Naive thymus-derived CD8-positive, alpha-beta T cell (primary cell): ENCODE measurements at places on chromosomes 2 and 18. TPM values are rescaled to one million over a fixed set of nuclear protein-coding genes. Genes with fewer than 3 reads are reported as not detected.

GRCh38 chr2:16739778-16740581, 74.3 kb upstream of the CYRIA start:
- H3K27me3 ChIP-seq, result peaks cover 11% of the 10 kb centered on the region
- H3K4me1 ChIP-seq, result no peaks in the 10 kb centered on the region
- no peak overlapping the region for H3K4me3 ChIP-seq

GRCh38 chr2:190722061-190722759, 73.3 kb downstream of the NAB1 start:
- peaks cover 15% of the 10 kb centered on the region for H3K4me1 ChIP-seq
- DNase-seq, result no peak
- peaks cover under 1% of the 10 kb centered on the region for H3K36me3 ChIP-seq
- peaks cover 1% of the 10 kb centered on the region for H3K27me3 ChIP-seq

- no peaks in the 10 kb centered on the region for H3K36me3 ChIP-seq
- H3K4me3 ChIP-seq, result no peak overlapping the region
- H3K4me1 ChIP-seq, result no peaks in the 10 kb centered on the region
Observed at GRCh38 chr18:36629138-36629530, 199.7 kb downstream of the TPGS2 start.

DNA sequence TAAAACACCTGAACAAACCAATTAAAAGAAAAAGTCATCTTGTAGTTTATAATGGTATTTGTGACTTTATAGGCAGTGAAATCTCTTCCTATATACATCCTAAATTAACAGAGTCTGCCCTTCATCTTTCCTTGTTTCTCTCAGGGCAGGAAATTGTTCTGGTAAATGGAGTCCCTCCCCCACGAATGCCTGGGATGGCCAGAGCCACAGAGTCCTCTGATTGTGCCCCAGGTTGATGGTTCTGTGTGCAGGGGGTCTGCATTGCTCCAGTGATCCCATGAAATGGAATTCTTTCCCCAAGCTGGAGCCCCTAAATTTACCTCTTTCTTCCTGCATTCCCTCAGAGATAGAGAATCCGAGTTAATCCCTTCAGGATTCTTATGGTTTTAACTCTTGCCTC, 155.5 kb downstream of the MTX2 start:
- no peak overlapping the region for H3K27ac ChIP-seq
- H3K4me3 ChIP-seq, result no peak overlapping the region
- no peaks in the 10 kb centered on the region for H3K4me1 ChIP-seq
- H3K36me3 ChIP-seq, result no peaks in the 10 kb centered on the region

DNA sequence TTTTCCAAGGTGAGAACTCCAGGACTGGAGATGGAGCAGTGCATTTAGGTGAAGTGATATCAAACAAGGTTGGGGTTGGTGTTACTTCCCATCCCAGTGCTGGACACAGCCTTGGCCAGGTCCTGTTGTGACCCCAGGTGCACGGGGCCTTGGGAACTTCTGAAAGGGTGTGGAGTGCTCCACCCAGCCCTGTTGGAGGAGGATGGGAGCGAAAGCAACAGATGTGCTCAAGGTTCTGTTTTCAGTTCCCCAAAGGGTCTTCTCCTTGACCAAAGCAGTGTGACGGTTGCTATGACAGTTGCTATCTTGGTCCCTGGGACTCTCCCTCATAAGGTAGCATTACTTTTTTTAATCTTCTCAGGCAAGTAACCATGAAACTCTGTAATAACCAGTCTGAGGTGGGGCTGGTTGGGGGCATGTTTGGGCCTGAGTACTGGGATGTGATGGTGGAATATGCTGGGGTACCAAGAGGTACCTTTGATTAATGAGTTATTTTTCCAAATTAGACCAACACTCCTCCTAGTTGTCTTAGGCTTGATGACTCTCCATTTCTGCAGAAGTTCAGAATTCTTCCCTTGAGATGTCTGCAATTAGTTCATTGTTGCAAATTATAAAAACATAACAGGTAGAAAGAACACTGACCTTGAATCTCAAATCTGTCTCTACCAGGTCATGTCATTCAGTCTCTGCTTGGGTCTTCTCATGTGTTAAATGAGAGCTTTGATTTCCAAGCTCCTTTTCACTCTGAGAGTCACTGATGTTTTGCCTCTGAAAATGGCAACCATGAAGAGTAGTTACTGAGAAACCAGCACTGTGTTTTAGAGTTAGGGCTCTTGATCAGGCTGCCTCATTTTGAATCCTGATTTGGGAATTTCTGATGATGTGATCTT, 154.5 kb downstream of the RPIA start:
- H3K27ac ChIP-seq, result no peak overlapping the region
- H3K4me1 ChIP-seq, result no peaks in the 10 kb centered on the region
- no peak for DNase-seq
- no peaks in the 10 kb centered on the region for H3K36me3 ChIP-seq
- H3K4me3 ChIP-seq, result no peak overlapping the region
- H3K27me3 ChIP-seq, result peaks cover 17% of the 10 kb centered on the region

- no peak overlapping the region for H3K27ac ChIP-seq
- no peaks in the 10 kb centered on the region for H3K36me3 ChIP-seq
- H3K4me1 ChIP-seq, result no peaks in the 10 kb centered on the region
- H3K4me3 ChIP-seq, result no peak overlapping the region
Observed at GRCh38 chr2:118658596-118659198, 188.8 kb downstream of the EN1 start.

- peaks cover 13% of the 10 kb centered on the region for H3K36me3 ChIP-seq
- no peaks in the 10 kb centered on the region for H3K27me3 ChIP-seq
- H3K4me1 ChIP-seq, result peaks cover 17% of the 10 kb centered on the region
Observed at GRCh38 chr2:9842487-9843228, 616 bp upstream of the TAF1B start.

The ARHGAP15 gene
- total RNA-seq, result 130 TPM

DNA sequence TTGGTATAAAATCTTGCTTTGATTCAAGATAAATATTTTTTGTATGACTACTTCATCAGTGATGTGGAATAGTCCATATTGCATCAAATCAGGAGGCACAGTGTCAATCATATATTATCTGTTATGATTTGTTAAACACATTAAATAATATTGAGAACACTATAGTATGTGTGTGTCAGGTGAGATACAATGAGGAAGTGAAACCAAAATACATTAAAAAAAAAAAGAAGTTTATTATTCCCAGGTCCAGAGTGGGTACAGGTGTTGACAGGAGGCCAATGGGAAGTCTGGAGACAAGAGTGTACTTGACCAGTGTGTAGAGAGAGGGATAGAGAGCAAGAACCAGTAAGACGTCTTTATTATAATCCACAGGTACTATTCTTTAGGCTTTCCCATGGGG, 292.6 kb downstream of the FSIP2 start:
- DNase-seq, result no peak
- H3K4me3 ChIP-seq, result no peak overlapping the region
- H3K27me3 ChIP-seq, result no peaks in the 10 kb centered on the region

DNA sequence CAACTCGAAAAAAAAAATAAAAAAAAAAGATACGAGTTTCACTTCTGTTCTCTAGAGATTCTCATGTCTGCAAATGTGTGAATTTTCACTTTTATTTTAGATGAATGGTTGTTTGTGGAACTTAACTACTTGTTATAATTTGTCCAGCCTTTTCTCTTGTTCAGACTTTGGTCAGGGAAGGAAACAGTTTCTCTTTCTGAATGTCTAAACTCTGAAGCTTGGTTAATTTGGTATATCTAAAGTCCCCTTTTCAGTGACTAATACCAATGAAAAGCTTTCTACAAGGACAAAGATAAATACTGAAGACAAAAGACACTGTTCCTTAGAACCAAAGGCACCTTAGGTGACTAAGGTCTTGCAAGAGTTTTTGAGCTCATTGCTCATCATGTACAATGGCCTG, 144.4 kb upstream of the PIEZO2 start:
- H3K36me3 ChIP-seq, result no peaks in the 10 kb centered on the region
- no peaks in the 10 kb centered on the region for H3K4me1 ChIP-seq
- H3K27me3 ChIP-seq, result peaks cover 1% of the 10 kb centered on the region
- no peak overlapping the region for H3K4me3 ChIP-seq
- no peak for DNase-seq
- H3K27ac ChIP-seq, result no peak overlapping the region

GRCh38 chr18:31652357-31652756, 32.0 kb downstream of the B4GALT6 start:
- H3K27me3 ChIP-seq, result peaks cover 19% of the 10 kb centered on the region
- no peak for DNase-seq
- peaks cover 17% of the 10 kb centered on the region for H3K4me1 ChIP-seq

The VWC2L gene
- not detected for total RNA-seq

- H3K27me3 ChIP-seq, result peaks cover 10% of the 10 kb centered on the region
- H3K36me3 ChIP-seq, result no peaks in the 10 kb centered on the region
- DNase-seq, result no peak
- no peak overlapping the region for H3K4me3 ChIP-seq
Observed at GRCh38 chr2:147851244-147851930, 6.6 kb downstream of the ACVR2A start.

- H3K4me1 ChIP-seq, result peaks cover 44% of the 10 kb centered on the region
- H3K27me3 ChIP-seq, result no peaks in the 10 kb centered on the region
- no peaks in the 10 kb centered on the region for H3K36me3 ChIP-seq
- H3K4me3 ChIP-seq, result peak overlapping the region; percentile 89
- H3K27ac ChIP-seq, result peak overlapping the region; percentile 87
- no peak for DNase-seq
Observed at GRCh38 chr18:57587098-57587661, 678 bp upstream of the FECH start.

DNA sequence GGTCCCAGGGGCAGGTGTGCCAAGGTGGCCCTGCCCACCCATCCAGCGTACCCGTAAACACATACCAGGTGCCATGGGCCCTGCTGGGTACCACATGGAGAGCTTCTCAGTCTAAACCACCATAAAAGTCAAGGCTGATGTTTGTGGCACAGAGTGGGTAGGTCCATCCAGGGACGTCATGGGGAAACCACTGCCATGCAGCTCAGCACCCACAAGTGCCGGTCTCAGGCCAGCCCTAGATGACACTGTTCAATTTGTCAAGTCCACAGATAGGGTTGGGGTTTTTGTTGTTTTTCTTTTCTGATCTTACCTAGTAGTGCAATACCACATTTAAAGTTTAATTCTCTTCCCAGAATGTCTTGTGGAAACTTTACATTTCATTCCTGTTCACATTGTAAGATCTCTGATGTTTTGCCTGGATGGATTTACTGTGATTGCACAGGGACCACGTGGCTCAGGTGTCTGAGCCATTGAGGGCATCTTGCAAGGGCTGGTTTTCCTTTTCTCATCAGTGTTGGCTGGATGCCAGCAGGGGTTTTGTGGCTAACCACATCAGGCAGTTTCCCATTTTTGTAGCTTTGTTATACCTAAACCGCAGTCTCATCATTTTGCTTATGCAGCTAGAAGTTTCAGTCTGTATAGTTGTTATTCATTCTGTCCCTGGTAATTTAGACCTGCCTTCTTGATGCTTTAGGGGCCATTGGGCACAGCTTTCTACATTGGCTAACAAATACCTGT, 64.7 kb downstream of the STK25 start:
- H3K4me1 ChIP-seq, result peaks cover 9% of the 10 kb centered on the region
- peak overlapping the region; percentile 28 for H3K27ac ChIP-seq
- peaks cover 36% of the 10 kb centered on the region for H3K36me3 ChIP-seq
- H3K4me3 ChIP-seq, result peak overlapping the region; percentile 74
- peaks cover 35% of the 10 kb centered on the region for H3K27me3 ChIP-seq

GRCh38 chr18:25646971-25647370, 295.0 kb upstream of the ZNF521 start:
- H3K4me3 ChIP-seq, result no peak overlapping the region
- peaks cover 5% of the 10 kb centered on the region for H3K4me1 ChIP-seq
- H3K27ac ChIP-seq, result no peak overlapping the region
- no peaks in the 10 kb centered on the region for H3K27me3 ChIP-seq

DNA sequence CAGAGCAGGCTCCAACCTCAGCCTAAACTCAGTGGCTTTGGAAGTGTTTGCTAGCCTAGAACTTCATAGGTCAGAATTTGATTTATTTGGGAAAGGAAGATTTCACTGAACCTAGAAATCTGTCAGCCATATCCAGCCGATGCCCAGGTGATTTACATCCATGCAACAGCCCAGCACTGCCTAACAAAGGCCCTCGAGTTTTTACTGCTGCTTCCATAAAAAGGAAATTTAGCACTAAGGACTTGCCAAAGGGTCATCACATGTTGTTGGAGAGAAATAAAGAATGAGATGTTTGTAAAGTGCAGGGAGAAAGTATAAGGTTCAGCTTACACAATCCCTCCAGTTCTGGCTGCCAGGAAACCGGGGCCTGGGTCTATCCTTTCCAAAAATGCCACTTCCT, 614.2 kb downstream of the BCL11A start:
- no peak for DNase-seq
- H3K36me3 ChIP-seq, result no peaks in the 10 kb centered on the region
- no peak overlapping the region for H3K27ac ChIP-seq
- H3K4me3 ChIP-seq, result no peak overlapping the region

The FBXO48 gene
- 5.6 TPM for total RNA-seq

- H3K4me1 ChIP-seq, result peaks cover 25% of the 10 kb centered on the region
- no peak for DNase-seq
- no peak overlapping the region for H3K4me3 ChIP-seq
Observed at GRCh38 chr2:46306330-46306751, 9.1 kb downstream of the EPAS1 start.

The RAB1A gene
- 51.4 TPM for total RNA-seq

DNA sequence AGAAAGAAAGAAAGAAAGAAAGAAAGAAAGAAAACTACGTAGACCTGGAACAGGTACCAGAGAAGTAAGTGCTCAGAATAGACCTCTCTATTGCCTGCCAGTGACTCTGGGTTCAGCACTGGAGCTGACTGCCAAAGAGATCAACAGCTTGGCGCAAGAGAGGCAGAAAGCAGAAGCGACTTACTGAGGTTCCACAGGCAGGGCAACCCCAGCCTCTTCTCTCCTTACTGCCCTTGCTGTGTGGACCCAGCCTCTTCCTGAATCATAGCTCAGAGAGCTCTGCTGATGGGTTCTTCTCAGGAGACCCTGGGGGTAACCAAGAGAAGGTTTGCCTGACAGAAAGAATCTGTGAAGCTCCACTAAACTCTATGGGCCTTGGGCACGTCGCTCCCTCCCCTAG, 7.1 kb downstream of the CAPN13 start:
- peaks cover 12% of the 10 kb centered on the region for H3K4me1 ChIP-seq
- no peaks in the 10 kb centered on the region for H3K36me3 ChIP-seq
- no peak for DNase-seq

The SERPINB10 gene
- total RNA-seq, result not detected

GRCh38 chr2:106165561-106165960, 28.5 kb downstream of the UXS1 start:
- H3K36me3 ChIP-seq, result peaks cover 19% of the 10 kb centered on the region
- H3K4me1 ChIP-seq, result peaks cover 58% of the 10 kb centered on the region
- H3K27me3 ChIP-seq, result no peaks in the 10 kb centered on the region

The CD226 gene
- 24.6 TPM for total RNA-seq

GRCh38 chr2:209990838-209991237, 11.6 kb upstream of the RPE start:
- peaks cover 2% of the 10 kb centered on the region for H3K4me1 ChIP-seq
- no peak for DNase-seq
- H3K27ac ChIP-seq, result no peak overlapping the region
